ENCODE measurements at places on chromosomes 12 and 14.

GRCh38 chr12:89267404-89267803 lies 84.9 kb downstream of the DUSP6 start:
- no peak overlapping the region for H3K4me3 ChIP-seq
- DNase-seq = peak; percentile 38
- H3K4me1 ChIP-seq = no peaks in the 10 kb centered on the region
- no peaks in the 10 kb centered on the region for H3K27me3 ChIP-seq

- DNase-seq = peak; percentile 15
- peaks cover 5% of the 10 kb centered on the region for H3K4me1 ChIP-seq
- no peak overlapping the region for H3K27ac ChIP-seq
- H3K36me3 ChIP-seq = no peaks in the 10 kb centered on the region
- no peak overlapping the region for H3K4me3 ChIP-seq
Observed at GRCh38 chr14:39264558-39264957, 30.8 kb downstream of the MIA2 start.

DNA sequence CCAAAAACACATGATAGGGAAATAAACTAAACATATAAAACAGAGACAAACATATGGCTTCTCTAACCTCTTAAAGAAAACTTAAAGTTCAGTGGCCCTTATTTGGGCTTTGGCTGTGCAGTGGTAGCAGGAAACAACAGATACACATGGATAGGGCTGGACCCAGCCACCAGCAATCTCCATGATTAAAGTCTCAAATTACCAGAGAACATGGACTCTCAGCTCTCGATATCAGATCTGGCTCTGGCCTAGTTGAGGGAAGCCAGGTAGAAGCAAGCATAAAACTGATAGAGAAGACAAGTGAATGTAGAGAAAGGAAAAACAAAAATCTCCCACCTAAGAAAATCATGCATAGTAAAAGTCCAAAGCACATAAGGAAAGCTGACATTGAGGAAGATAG lies 164.8 kb downstream of the ITPR2 start:
- no peaks in the 10 kb centered on the region for H3K27me3 ChIP-seq
- H3K27ac ChIP-seq = no peak overlapping the region
- no peak overlapping the region for H3K4me3 ChIP-seq
- no peaks in the 10 kb centered on the region for H3K4me1 ChIP-seq
- peaks cover under 1% of the 10 kb centered on the region for H3K36me3 ChIP-seq
- DNase-seq = no peak

DNA sequence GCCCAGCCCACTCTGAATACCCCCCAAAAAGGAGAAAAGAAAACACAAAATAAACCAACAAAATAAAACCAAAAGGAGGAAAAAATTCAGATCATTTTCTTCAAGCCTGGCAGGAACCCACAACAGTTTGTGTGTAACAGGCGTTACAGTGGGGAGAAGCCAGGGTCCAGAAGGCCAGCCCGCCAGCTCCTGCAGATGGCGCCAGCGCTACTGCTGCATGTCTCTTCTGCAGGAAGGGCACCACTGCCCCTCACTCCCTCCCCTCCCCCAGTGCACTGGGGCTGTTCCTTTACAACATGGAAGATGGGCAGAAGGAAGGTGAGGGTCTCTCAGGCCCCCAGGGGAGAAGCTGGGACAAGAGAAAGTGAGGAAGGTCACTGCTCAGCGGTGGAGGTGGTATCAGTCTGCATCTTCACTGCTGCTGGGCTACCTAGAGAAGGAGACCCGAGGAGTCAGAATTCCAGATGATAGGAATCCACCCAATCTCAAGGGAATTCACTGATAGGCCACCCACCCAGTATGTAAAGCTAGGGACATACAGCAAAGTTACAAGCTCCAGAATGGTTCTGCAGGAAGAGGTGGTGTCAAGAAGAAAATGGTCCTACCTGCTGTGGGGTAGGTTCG lies 2.3 kb upstream of the NOP2 start:
- peaks cover 59% of the 10 kb centered on the region for H3K36me3 ChIP-seq
- H3K4me3 ChIP-seq = peak overlapping the region; percentile 10
- H3K27ac ChIP-seq = no peak overlapping the region
- H3K27me3 ChIP-seq = no peaks in the 10 kb centered on the region

- no peak for DNase-seq
- H3K27ac ChIP-seq = no peak overlapping the region
- peaks cover 2% of the 10 kb centered on the region for H3K4me1 ChIP-seq
- no peaks in the 10 kb centered on the region for H3K27me3 ChIP-seq
- no peak overlapping the region for H3K4me3 ChIP-seq
Observed at GRCh38 chr14:90569201-90569600, 172.4 kb downstream of the CALM1 start.

DNA sequence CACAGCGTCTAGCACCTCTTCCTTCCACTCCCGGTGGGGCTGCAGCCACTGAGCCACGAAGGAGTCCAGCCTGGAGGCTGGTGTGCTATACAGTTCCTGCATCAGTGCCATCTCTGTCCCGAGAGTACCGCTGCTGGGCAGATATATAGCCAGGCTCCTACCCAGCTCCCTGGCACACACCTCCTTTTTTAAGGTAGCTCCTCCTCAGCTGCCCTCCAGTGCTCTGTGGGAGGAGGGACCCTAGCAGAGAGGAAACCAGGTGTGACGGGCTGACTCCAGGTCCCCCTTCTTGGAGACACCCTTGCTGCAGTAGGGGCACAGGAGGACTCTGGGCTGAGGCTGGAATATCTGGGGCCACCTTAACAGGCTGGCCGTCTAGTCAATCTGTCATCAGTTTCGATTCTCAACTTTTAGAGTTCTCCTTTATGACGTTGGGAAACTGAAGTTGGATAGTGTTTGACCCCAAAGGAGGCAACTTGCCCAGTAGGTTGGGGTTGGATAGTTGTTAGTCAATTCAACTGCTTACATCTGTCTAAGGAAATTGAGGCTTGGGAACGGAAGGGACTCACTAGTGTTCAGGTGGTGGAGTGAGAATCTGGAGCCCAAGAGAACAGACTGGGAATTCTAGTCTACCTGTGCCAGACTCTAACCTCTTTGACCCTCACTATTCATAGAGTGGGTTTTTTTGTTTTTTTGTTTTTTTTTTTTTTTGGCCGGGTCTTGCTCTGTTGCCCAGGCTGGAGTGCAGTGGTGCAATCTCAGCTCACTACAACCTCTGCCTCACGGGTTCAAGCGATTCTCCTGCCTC lies at the start of gene OASL:
TSS of gene OASL (minus strand) at position 386 of the 808 bp plus-strand sequence. CDS start at position 111, 275 bp downstream.
- peak within 1 kb of the TSS; percentile 82 for H3K4me3 ChIP-seq
- no peaks in the 10 kb centered on the region for H3K36me3 ChIP-seq
- peaks cover 5% of the 10 kb centered on the region for H3K4me1 ChIP-seq

DNA sequence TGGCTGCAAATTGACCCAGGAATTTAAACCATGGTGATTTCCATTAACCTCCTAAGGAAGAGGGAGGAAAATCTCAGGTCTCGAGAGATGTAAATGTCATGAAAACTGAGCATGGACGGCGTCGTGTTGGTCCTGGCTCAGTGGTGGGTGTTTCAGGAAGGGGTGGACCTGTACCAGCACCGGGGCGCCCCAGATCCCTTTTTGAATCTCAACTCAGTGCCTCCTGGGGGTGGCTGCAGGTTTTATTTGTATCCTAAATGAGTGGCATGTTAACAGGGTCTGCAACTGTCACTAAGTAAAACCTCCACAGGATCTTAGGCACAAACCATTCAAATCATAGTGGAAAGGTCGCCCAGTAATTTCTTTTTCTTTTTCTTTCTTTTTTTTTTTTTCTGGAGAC lies 101.3 kb downstream of the ASCL4 start:
- DNase-seq = no peak
- no peaks in the 10 kb centered on the region for H3K36me3 ChIP-seq
- no peak overlapping the region for H3K27ac ChIP-seq
- H3K4me1 ChIP-seq = peaks cover 2% of the 10 kb centered on the region

GRCh38 chr12:112190231-112191025 lies 65.1 kb downstream of the TRAFD1 start:
- no peak overlapping the region for H3K4me3 ChIP-seq
- H3K4me1 ChIP-seq = no peaks in the 10 kb centered on the region
- H3K27me3 ChIP-seq = no peaks in the 10 kb centered on the region
- DNase-seq = no peak

- no peaks in the 10 kb centered on the region for H3K27me3 ChIP-seq
- no peak for DNase-seq
- H3K36me3 ChIP-seq = no peaks in the 10 kb centered on the region
Observed at GRCh38 chr14:22884738-22885523, 1.9 kb downstream of the REM2 start.

DNA sequence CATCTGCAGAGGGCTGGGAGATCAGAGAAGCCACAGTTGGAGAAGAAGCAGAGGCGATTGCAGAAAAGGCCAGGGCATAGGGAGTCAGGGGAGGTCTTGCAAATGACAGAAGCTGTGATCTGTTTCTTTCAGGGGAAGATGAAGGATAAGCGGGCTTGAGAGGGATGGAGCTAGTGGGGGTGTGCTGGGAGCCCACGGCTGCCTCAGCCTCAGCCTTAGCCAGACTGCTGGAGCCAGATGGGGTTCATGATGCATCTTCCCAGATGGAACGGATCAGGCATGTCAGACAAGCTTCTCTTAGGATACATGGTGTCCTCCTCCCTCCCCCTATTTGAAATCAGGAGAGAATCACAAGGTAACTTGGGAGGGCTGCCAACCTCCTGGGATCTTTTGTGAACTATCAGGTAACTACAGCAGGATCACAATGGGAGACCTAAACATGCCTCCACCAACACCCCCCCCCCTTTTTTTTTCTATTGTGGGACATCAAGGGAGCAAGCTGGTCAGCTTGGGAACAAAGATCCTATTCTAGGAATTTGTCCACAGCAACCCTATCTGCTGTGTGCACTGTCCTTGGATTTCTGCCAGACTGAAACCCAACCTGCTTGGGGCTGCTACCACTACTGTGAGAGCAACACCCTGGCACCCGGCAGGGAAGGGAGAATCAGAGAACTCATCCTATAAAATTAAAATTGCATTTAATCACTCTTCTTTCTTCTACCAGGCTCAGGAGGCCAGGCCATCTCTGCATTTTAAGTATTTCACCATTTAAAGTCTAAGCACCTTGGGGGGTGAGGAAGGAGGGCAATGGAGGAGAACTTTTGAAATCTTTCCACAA lies 10.7 kb upstream of the ATP2A2 start:
- no peaks in the 10 kb centered on the region for H3K36me3 ChIP-seq
- peaks cover 18% of the 10 kb centered on the region for H3K4me1 ChIP-seq
- DNase-seq = peak; percentile 82
- H3K27ac ChIP-seq = no peak overlapping the region
- H3K27me3 ChIP-seq = no peaks in the 10 kb centered on the region
- peak overlapping the region; percentile 26 for H3K4me3 ChIP-seq

- H3K27ac ChIP-seq = no peak overlapping the region
- H3K27me3 ChIP-seq = no peaks in the 10 kb centered on the region
- H3K4me1 ChIP-seq = peaks cover 6% of the 10 kb centered on the region
- DNase-seq = peak; percentile 40
Observed at GRCh38 chr12:31570880-31571279, 20.1 kb downstream of the DENND5B start.

- no peak overlapping the region for H3K27ac ChIP-seq
- H3K27me3 ChIP-seq = no peaks in the 10 kb centered on the region
- peak; percentile 54 for DNase-seq
- H3K4me1 ChIP-seq = peaks cover 1% of the 10 kb centered on the region
- no peak overlapping the region for H3K4me3 ChIP-seq
- no peaks in the 10 kb centered on the region for H3K36me3 ChIP-seq
Observed at GRCh38 chr14:68384335-68384734, 408.5 kb downstream of the ZFP36L1 start.

- no peak for DNase-seq
- peaks cover 5% of the 10 kb centered on the region for H3K4me1 ChIP-seq
- peaks cover 49% of the 10 kb centered on the region for H3K27me3 ChIP-seq
Observed at GRCh38 chr12:107775093-107775721, 703 bp downstream of the ASCL4 start.

GRCh38 chr12:39592295-39592694 lies 27.3 kb downstream of the ABCD2 start:
- H3K27me3 ChIP-seq = no peaks in the 10 kb centered on the region
- H3K36me3 ChIP-seq = no peaks in the 10 kb centered on the region
- H3K4me1 ChIP-seq = no peaks in the 10 kb centered on the region
- no peak overlapping the region for H3K4me3 ChIP-seq

DNA sequence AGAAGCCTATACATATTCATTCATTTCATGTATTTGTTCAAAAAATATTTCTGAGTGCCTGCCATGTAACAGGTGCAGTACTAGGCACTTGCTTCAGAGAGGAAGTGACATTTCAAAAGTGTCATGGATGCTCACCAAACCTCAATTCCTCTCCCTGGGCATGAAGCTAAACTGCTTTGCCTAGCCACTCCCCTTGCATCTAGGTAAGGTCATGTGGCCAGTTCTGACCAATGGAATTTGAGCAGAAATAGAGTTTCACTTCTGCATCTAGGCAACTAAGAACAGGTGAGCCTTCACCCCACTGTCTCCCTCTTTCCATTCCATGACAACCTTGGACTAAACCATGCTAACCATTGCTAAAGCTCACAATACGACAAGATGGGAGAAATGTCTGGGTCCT lies 27.6 kb downstream of the TC2N start:
- no peak overlapping the region for H3K27ac ChIP-seq
- no peak for DNase-seq
- H3K36me3 ChIP-seq = no peaks in the 10 kb centered on the region
- peaks cover 10% of the 10 kb centered on the region for H3K4me1 ChIP-seq
- peaks cover 24% of the 10 kb centered on the region for H3K27me3 ChIP-seq

DNA sequence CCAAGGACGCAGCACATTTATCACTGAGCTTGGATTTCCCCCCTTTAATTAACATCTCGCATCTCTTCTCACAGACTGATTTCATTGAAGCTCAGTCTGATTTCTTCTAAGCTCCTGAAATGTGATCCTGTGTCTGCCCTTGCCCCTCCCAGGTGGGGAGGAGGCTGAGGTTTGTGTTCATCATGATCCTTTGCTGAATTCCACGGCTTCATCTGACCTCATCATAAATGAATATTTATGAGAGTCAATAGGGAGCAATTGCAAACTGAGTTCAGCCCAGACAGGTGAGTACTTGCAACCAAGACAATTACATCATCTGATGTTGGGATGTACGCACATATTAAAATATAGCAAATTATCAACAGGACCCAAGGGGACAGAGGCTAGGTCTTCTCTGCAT lies 72.4 kb downstream of the MAP1LC3B2 start:
- no peaks in the 10 kb centered on the region for H3K36me3 ChIP-seq
- no peak overlapping the region for H3K4me3 ChIP-seq
- peaks cover 5% of the 10 kb centered on the region for H3K4me1 ChIP-seq

GRCh38 chr14:72682188-72682587 lies 211.7 kb downstream of the DPF3 start:
- H3K27ac ChIP-seq = no peak overlapping the region
- DNase-seq = peak; percentile 33
- H3K36me3 ChIP-seq = no peaks in the 10 kb centered on the region
- H3K4me1 ChIP-seq = peaks cover 21% of the 10 kb centered on the region
- no peak overlapping the region for H3K4me3 ChIP-seq

GRCh38 chr14:83777516-83777915 lies 1752.4 kb upstream of the FLRT2 start:
- no peaks in the 10 kb centered on the region for H3K4me1 ChIP-seq
- no peaks in the 10 kb centered on the region for H3K36me3 ChIP-seq
- no peak overlapping the region for H3K4me3 ChIP-seq
- no peak overlapping the region for H3K27ac ChIP-seq
- DNase-seq = peak; percentile 64
- H3K27me3 ChIP-seq = no peaks in the 10 kb centered on the region

- H3K27me3 ChIP-seq = peaks cover 10% of the 10 kb centered on the region
- DNase-seq = no peak
- no peak overlapping the region for H3K4me3 ChIP-seq
- no peak overlapping the region for H3K27ac ChIP-seq
- H3K36me3 ChIP-seq = no peaks in the 10 kb centered on the region
Observed at GRCh38 chr12:2641207-2641606, 153.6 kb upstream of the FKBP4 start.

Data from mesenchymal stem cell (in vitro differentiated cells and primary cell).